Stimulated activated CD4-positive, alpha-beta T cell treated with anti-CD3 and anti-CD28 coated beads, Interleukin-12 subunit alpha, Interleukin-12 subunit beta, amount 100 ng/mL, for 4 hours (primary cell): ENCODE measurements at places on chromosomes 2 and 18.

DNA sequence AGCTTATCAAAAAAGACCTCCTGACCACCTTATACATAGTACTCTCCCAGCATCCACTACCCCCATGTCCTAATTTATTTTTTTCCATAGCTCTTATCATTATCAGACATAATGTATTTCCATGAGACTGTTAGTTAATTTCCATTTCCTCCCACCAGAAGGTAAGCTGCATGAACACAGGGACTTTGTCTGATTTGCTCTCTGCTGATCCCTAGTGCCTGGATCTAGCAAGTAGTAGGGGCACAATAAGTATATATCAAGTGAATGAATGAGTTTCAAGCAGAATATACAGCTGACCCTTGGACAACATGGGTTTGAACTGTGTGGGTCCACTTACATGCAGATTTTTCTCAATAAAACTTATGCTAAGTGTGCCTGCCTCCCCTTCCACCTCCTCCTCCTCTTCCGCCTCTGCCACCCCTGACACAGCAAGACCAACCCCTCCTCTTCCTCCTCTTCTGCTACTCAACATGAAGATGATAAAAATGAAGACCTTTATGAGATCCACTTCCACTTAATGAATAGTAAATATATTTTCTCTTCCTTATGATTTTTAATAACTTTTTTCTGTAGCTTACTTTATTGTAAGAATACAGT lies 53.8 kb downstream of the CTAGE1 start:
- no peak for DNase-seq

DNA sequence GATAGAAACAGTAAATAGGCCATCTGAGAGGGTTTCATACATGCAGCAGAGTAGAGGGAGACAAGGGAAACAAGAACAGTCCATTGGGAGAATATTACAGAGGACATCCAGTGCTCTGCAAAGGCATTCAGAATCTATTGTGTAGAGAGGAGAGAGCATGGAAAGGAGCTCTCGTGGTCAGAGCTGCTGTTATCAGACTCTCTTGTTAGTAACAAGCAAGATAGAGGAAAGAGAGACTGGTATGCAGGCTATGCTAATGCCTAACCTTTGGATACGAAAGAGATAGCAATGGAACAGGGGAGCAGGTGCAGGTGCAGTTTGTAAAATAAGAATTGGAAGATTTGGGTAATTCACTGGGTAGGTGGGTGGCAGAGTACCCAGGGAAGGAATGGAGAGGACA lies 855.9 kb downstream of the CNTNAP5 start:
- no peak for DNase-seq

- no peak for DNase-seq
These were observed 42.5 kb upstream of the ATP8B1 start for GRCh38 chr18:57845605-57846074.

- DNase-seq: no peak
These were observed 160.0 kb downstream of the DNAH6 start for GRCh38 chr2:84676295-84676694.

DNA sequence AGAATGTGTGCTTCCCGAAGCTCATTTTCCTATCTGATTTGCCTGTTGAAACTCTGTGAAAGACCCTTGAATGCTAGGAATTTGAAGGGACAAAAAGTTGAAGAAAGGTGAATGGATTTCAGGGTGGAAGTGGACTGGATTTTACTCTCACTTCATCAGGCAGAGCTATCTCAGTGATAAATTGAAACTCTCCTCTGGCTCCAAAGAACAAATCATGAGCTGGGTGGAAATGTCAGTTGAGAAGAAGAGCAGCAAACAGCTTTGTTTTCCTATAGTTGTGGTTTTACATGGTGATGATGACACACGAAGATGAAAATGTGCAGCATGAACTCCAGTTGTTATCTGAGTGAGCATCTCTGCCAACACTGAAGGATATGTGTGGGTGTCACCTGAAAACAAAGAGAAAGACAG lies 34.4 kb downstream of the CD28 start:
- no peak for DNase-seq

DNA sequence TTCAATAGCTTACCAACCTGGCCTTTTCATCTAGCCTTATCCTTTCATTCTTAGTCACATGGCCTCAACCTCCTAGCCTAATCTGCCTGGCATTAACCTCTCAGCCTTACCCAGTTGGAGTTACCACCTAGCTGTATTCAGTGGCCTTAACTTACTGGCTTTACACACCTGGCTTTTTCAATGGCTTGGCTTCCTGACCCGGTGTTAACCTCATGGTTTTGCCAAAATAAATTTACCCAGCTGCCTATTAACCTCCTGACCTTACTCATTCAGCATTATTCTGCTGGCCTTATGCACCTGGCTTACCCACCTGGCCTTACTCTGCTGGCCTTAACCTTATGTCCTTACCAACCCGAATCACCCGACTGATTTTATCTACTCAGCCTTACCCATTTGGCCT lies 135.5 kb upstream of the ZSWIM2 start:
- DNase-seq: no peak

- DNase-seq: no peak
These were observed 33.3 kb upstream of the NRXN1 start for GRCh38 chr2:51065276-51065675.

DNA sequence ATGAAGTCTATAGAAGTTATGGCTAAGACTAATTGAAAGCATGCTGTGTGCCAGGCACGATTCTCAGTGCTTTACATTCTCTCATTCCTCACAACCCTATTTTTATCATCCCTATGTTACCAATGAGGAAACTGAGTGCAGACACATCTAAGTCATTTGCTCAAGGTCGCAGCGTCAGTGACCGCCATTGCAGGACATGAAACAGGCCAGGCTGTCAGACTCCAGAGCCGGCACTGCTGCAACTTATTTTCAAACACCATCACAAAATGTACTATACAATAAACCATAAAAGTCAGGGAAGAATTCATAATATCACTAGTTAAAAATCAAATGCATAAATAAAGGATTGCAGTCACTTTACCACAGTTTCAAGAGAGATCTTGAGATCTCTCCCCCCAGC lies 5.6 kb downstream of the STK39 start:
- no peak for DNase-seq

GRCh38 chr2:173942861-173943523 lies 22.2 kb downstream of the SP3 start:
- DNase-seq: no peak

DNA sequence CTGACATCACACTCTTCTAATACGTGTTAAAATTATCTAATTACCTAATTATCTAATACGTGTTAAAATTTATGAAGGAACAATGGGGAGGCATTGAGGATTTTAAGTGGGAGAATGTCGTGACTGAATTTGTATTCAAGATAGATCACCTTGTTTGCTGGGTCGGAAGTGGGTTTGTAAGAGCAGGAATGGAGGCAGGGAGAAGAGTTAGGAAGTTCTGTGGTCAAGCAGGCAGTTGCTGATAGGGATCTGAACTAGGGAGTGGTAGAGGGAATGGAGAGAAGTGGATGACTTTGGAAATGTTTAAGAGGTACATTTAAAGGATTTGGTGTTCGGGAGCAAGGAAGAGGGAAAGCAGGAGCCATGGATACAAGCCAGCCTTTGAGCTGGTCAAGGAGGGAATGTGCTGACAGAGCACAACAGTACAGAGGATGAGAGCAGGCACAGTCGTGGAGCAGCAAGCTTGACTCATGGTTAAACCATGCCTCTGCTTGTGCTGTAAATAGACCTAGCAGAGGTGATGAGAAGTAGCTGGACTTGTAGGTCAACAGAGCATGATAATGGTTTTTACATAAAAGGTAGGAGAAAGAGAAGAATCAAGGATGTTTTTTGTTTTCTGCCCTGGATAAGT lies 16.2 kb downstream of the IL18RAP start:
- DNase-seq: no peak

DNA sequence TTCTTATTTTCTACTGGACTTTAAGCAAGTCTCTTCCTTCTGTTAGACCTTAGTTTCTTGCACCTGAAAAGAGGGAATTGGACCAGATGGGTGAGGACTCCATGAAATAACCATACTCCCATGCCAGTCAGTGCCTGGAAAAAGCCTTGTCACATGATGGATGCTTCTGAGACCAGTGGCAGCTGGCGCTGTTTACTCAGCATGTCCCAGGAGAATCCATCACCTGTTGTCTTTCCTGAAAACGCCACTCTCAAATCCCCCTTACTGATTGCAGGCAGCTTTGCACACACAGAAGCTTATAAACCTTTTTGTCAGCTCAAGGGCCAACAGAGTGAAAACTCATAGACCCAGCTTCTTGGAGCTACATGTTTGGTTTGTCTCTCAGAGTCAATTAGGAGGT lies 117.6 kb downstream of the POLE4 start:
- no peak for DNase-seq

- peak; percentile 67 for DNase-seq
These were observed 289.2 kb downstream of the TNS1 start for GRCh38 chr2:217713395-217714286.

- DNase-seq: no peak
These were observed 337.9 kb upstream of the SALL3 start for GRCh38 chr18:78641689-78642231.

DNA sequence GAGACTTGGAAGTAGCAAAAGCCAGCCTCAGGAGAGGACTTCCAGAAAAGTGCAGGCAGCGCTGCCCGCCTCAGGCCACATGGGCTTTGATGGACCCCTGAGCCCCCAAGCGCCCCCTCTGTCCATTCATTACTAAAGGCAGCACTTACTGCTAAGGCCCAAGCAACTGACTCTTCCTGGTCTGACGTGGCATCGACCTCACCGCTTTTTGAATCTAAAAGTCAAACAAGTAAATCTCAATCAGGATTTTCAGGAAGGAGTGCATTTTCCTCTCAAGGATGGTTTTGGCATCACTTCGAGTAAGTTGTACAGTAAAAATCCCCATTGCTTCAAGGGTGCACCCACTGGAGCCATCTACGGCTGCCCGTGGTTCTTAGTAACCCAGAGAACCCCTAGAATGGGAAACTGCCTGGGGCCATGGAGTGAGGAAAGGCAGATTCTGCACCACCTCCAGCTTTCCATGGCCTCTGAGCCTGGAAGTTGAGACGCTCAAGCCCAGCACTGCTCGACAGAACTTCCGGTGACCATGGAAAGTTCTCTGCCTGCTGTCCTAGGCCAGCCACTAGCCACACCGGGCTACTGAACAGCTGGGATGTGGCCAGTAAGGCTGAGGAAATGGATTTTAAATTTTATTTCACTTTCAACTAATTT lies 7.0 kb downstream of the HJURP start:
- no peak for DNase-seq

DNA sequence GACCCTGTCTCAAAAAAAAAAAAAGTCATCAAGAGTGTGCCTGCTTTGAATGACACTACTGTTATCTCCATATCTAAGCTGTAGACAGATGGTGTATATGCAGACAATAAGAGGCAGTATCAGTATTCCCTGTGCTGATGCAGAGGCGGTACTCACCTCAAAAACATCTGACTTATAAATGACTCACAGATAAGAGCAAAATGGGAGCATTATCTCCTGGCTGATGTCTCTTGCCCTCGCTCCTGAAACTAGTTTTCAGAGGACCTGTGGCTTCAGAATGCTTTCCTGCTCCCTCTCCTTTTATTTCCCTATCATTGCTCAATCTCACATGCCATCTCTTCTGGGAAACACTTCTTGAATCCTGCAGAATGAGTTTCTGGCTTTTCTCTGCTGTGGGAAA lies 289.6 kb downstream of the PTPRM start:
- no peak for DNase-seq

- DNase-seq: no peak
These were observed 38.7 kb downstream of the REEP1 start for GRCh38 chr2:86298411-86299390.

DNA sequence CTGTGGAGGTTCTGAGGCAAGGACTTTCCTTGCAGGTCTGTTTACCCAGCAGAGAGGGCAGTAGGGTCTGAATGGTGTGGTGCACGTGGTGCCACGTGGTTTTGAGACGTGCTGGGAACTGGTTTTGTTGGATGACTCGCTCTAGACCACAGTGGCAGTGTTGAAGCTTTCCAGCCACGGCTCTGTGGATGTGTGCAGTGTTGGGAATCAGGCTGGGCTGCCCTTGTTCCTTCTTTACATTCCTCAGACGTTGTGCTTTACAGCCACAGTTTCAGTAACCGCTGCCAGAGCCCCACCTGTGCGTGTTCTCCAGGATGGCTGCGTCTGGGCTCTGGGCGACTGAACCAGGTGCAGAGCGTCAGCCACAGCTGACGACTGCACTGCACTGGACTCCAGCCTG lies 8.2 kb downstream of the CTDP1 start:
- DNase-seq: no peak

DNA sequence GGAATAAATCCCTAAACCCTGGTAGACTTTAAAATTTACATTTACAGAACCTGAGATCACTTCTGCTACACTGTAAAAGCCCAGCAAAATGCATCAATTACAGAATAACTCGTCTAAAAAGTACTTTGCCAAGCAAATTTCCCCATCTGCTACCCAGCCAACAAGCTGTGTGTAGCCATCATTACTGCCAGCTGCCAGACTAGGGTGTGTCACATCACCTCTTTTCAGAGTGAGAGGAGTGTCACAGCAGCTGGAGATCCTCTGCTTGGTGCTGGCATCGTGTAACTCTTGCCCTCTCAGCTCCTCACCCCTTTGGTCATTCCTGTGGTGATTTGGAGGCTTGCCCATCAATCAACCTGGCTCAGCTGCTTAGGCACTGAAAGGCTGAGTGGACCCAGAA lies 340.4 kb upstream of the MMADHC start:
- no peak for DNase-seq

GRCh38 chr2:241730671-241731293 lies 3.6 kb upstream of the D2HGDH start:
- DNase-seq: no peak

DNA sequence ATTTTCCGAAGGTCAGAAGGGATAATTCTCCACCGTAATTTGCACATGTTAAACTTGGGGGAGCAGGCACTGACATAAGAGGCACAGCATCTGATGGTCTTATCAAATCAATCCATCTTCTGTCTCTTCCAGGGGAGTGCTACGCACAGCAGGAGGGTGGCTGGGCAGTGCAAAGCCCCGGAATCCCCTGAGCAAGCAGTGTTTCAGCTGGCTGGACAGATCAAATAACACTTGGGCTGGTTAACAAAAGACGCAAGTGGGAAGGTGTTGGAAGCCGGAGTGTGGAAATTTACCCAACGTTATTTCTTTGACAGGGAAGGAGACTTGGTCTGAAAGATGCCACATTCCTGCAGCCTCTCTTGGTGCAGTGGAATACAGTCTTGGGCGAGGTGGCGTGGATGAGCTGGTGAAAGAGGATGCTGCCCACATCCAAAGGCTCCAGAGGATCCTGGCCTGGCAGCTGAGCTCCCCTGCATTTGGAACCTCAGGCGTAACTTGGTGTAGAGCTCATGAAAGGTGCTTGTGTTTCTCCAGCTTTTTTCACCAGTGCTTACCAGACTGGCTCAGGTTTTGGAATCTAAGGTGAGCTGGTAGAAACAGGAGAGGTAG lies 103.0 kb downstream of the MAPK4 start:
- DNase-seq: no peak

- no peak for DNase-seq
These were observed 257.6 kb upstream of the SALL3 start for GRCh38 chr18:78721981-78722380.
